ENCODE measurements at places on chromosomes 5 and 9.

DNA sequence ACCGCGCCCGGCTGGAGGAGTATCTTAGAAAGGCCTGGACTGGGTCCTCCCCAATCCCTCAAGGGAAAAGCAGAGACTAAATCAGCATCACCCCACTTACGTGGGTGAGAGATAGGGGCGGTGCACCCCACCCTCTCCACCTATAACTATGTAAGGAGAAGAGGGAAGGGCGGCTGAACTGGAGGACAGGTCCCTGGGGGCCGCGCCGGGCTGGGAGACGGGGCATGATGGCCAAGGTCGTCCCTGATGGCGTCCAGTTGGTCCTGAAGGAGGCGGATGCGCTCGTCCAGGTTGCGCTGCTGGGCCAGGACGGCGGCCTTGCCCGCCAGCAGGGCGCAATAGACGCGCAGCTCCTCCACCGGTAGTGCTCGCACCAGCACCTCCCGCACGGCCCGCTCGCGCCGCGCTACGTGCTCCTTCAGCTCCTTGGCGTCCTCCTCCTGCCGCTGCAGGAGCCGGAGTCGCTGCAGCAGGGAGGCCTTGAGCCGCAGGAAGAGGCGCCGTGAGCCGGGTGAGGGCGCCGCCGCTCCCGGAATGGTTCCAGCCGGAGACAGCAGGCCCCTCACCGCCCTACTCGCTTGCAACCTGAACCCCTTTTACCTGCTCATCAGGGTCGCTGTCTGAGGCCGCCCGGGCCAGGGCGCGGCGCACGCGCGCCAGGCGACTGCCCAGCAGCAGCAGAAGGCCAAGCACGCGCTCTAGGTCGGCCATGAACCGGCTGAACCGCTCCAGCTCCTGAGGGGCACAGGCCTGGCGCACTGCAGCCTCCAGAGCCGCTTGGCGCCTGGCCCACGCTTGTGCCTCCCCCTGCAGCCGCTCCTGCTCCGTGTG lies 7.6 kb downstream of the SHROOM1 start:
- no peak for DNase-seq

DNA sequence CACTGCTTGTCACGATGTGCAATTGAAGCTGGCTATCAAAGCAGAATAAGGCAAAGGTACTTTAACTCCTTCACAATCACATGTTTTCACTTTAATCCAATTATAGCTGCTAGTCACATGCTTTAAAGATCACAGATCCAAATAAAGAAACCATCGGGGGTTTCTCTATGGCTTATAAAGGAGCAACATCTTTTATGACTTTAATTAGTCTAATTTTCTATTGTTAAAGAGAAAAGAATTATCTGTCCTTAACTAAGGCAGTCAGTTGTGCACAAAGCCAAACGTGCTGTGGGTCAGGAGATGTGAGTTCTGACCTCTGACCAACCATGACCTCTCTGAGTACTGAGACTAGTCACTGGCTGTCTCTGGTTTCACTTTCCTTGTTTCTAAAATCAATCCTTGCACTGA lies 561.1 kb downstream of the RAB3C start:
- DNase-seq = no peak

GRCh38 chr5:149807176-149807575 lies 77.1 kb downstream of the PPARGC1B start:
- no peak for DNase-seq

- DNase-seq = peak; percentile 47
These were observed 71.7 kb upstream of the WWC1 start for GRCh38 chr5:168219515-168220410.

GRCh38 chr9:77933019-77933418 lies 98.6 kb downstream of the GNAQ start:
- no peak for DNase-seq

DNA sequence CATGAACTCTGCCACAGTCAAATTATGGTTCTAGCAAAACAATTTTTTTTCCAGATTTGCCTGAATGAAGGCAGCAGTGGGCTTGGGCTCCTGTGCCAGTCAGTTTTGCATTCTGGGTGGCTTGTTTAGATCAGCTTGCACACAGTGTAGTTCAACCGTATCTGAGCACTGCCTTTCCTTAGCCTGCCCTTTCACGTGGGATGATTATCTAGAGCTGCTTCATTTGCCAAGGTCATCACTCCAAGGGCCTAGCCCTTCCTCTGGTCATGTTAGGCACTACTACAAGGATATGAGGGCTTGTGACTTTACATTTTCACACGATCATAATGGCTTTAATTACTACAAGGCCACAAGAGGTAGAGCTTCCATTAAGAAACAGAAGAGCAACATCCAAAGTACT lies 150.6 kb upstream of the EFNA5 start:
- DNase-seq = no peak

DNA sequence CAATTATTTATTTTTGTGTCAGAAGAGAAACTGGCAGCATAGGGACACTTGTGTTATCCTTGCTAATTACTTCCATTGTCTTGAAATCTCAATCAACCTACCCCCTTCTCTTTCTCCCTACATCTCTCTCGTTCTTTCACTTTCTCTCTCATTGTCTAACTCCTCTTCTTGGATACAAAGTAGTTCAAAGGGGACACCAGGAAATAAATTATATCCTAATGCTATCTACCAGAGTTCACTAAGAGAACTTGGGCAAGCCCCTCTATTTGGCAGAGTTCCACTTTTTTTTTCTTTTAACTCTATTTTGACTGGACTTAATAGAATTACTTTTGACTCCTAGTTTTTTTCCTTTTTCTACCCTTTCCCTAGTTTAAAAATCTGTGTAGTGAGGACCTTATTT lies 102.2 kb downstream of the MEF2C start:
- DNase-seq = no peak

- DNase-seq = no peak
These were observed 11.2 kb downstream of the CTNNAL1 start for GRCh38 chr9:109002141-109002540.

DNA sequence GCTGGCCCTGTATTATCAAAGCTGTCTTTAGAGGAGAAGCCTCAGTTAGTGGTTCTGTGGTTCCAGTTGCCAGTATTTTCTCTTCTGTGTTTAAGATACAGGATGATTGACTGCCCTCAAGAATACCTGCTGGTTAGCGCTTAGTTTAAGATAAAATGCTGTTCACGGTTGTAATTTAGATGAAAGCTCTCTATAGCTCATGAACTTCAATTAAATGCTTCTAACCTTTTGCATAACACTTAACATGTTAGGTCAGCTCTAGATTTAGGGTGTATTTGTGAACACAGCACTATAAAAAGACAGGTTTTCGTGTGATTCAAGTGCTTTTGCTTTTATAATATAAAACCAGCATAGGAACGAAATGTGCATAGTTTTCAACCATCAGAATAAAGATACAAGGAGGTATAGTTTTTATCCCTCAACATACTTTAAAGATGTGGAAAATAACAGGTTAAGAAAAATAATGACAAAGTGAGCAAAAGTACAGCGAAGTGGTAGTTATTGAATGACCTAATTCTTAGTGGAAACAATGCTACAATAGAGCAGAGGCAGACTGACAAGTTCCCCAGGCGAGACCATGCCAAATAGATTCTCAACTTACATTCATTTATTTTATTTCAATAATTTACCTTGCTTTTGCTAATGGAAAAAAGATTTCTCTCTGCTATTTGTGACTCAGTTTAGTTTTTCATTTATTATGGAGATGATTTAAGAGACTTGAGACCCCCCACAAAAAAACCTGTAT lies 602.6 kb upstream of the DMAC1 start:
- no peak for DNase-seq

DNA sequence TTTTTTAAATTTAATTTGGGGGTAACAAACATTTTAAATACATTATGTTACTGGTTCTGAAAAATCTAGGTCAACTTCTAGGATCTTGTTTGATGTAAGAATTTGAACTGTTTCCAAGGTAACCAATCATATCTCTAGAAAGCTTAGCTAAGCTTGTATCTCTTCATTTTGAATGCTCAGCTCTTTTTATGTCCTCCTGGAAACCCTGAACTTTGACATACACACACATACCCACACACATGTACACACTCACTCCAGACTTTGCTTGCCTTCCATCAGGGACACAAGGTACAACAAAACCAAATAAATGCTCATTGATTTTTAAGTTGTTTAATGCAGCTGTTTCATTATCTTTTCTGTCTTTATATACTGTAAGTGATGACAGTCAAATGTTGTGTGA lies 178.5 kb downstream of the RAB3C start:
- DNase-seq = no peak

DNA sequence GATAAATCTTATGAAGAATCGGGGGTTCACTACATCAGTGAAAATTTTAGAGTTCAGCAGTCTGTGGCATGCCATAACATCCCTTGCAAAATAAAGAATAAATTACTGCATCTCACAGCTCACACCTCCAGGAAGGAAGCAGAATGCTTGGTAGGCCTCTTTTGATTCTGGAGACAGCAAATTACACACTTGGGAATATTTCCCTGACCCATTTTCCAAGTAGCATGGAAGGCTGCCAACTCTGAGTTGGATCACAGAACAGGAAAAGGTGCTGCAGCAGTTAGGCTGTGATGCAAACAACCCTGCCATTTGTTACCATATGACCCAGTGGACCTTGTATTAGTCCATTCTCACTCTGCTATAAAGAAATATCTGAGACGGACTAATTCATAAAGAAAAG lies 293.5 kb downstream of the ASTN2 start:
- no peak for DNase-seq

DNA sequence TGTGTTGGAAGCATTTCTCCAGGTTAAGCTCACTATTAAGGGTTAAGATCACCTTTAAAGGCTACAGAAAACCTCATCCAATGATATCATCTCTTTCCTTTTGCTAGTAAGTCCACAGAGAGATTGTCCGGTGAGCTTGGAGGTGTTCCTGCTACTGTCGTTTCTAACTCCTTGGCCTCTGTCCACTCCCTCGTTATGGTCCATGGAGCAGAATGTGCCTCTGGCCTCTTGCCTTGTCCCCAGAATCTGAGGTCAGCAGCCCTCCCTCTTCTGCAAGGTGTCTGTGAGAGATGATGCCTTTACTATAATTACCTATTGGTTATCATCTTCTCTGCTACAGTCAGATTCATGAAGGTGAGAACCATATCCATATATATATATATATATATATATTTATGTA lies 15.0 kb downstream of the ORM2 start:
- no peak for DNase-seq

DNA sequence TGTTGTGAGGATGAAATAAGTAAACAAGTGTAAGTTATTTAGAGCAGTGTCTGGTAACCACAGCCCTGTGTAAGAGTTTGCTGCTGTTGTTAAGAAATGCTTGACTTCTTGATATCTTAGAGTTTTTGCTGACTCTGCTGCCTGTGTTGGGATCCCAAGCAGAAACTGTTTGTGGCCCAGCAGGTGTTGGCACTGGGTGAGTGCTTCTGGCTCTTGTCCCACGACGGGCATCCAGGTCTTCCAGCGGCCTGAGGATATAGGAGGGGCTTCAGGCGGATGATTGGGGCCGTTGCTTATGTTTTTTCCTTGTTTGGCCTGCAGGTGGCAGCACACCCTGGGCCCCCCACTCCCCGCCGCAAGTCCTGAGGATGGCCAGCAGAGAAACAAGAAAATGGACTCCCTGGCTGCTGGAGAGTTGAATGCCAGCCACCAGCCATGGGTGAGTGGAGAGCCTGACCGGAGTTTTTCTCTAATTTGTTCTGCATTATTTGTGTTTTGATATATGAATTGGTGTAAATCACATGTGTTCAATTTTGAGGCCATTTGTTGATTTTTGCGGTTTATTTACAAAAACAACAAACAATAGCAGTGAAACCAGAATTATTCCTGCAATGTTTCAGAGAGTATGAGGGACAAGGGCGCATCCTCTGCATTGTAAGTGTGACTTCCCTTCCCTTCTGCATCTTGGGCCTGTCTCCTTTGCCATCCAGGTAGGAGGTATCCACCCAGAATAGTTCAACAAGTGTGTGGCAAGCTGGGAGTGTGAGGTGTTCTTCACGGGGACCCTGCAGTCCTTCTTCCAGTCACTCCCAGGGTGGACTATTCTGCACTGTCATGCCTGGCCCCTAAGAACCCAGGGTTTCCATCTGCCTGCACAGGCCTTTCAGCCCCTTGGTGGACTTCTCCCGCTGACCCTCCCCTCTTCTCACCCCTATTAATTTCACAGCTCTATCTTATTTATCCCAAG lies 50.3 kb downstream of the SLC22A5 start:
- DNase-seq = peak; percentile 77

- DNase-seq = no peak
These were observed 4.7 kb upstream of the PTGS1 start for GRCh38 chr9:122366074-122366660.

- DNase-seq = peak; percentile 59
These were observed 606 bp downstream of the EEIG1 start for GRCh38 chr9:127980060-127980705.

DNA sequence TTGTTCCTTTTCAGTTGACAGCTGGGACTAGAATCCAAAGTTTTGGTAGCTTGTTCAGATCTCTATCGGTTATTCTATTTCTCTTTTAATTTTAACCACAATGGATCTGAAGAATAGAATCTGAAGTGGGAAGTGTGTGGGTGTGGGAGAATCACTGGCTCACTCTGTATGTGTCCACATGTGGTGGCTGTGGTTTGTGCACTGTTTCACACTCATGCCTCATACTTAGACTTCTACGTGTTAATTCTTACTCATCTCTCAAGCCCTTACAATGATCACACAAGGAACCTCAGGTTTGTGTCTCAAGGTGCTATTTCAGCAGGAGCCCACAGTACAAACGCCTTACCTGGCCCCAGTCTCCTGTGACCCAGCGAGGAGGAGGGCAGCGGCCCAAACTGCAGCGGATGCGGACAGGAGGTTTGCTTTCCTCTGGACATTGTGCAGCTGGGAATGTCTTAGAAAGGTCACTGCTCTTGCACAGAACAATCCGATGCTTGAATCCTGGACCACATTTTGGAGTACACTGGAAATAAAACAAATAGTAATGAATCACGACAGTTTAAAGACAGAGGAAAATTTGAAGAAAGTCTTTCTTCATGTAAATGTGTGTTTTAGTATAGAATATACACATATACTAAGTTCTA lies 309.1 kb downstream of the ADAMTS6 start:
- peak; percentile 83 for DNase-seq

DNA sequence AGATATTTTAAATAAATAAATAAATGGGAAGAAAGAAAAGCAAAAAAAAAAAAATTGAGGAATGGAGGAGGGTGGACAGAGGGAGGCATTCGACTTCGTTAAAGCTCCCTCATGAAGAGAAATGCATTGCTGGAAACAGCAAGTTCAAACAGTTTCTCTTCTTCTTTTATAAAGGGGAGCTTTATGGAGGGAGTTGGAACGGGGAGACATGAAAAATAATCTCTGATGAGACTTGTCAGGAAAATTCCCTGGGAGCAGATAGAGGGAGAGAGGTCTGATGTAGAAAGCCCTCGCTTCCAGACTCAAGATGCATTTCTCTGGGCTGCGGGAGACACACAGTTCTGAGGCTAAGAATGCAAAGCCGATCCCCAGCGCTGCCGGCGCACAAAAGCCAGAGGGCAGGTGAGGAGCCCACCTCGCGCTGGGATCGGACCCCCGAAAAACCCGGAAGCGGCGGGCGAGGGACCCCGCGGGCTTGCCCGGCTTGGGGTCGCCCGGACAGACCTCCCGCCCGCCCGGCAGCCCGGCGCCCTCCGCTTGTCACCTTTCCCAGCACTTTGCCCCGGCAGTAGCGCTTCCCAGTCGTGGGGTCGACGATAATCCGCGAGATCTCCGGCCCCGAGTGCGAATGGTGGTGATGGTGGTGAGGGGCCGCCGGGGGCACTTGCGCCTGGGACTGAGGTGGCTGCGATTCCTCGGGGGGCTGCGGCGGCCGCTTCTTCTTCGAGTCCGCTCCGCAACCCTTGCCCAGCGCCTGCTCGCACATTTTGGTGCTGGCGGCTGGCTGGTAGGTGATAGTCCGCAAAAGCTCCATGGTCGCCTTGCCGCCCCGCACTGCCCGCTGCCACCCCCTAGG lies 512 bp downstream of the PLK2 start:
- peak; percentile 33 for DNase-seq

- no peak for DNase-seq
These were observed 33.8 kb downstream of the TGFBI start for GRCh38 chr5:136062366-136063274.
